Fibroblast of lung (primary cell): ENCODE measurements at places on chromosomes 6 and 20. TPM values are rescaled to one million over a fixed set of nuclear protein-coding genes. Genes with fewer than 3 reads are reported as not detected.

The HLA-DQB1 gene
- not detected in 2 replicates for polyA plus RNA-seq

The GTSF1L gene
- polyA plus RNA-seq, result not detected in 2 replicates

The OR12D3 gene
- polyA plus RNA-seq, result not detected in 2 replicates

The TFAP2C gene
- 0.24 and 0.39 TPM in 2 replicates for polyA plus RNA-seq

The ANKEF1 gene
- polyA plus RNA-seq, result 1.6 and 2.0 TPM in 2 replicates

The PNPLA1 gene
- polyA plus RNA-seq, result 0.02 and 0.07 TPM in 2 replicates

The TXLNB gene
- polyA plus RNA-seq, result 0.15 and 0.36 TPM in 2 replicates

The UNC5CL gene
- 0.01 TPM in 1 of 2 replicates, not detected in the other for polyA plus RNA-seq

The KHDC1L gene
- polyA plus RNA-seq, result 0.12 and 0.19 TPM in 2 replicates

The ZNF334 gene
- 0.99 and 2.2 TPM in 2 replicates for polyA plus RNA-seq

The ULBP1 gene
- 1.1 and 2.1 TPM in 2 replicates for polyA plus RNA-seq

The KCNK5 gene
- polyA plus RNA-seq, result 0.01 and 0.02 TPM in 2 replicates

The NUP43 gene
- polyA plus RNA-seq, result 23.7 and 26.0 TPM in 2 replicates

The LRRC73 gene
- polyA plus RNA-seq, result 0.17 and 0.18 TPM in 2 replicates

The TFAP2A gene
- 0.03 and 0.05 TPM in 2 replicates for polyA plus RNA-seq

The TNFRSF6B gene
- 3.8 and 5.7 TPM in 2 replicates for polyA plus RNA-seq

The LGSN gene
- not detected in 2 replicates for polyA plus RNA-seq

The PPP1R10 gene
- 25.2 and 35.5 TPM in 2 replicates for polyA plus RNA-seq

The SLC24A3 gene
- polyA plus RNA-seq, result 0.03 and 0.14 TPM in 2 replicates

The PRND gene
- not detected in 2 replicates for polyA plus RNA-seq

The FAM83D gene
- 34.5 and 45.5 TPM in 2 replicates for polyA plus RNA-seq

The C6orf15 gene
- polyA plus RNA-seq, result not detected in 2 replicates

The ARMH2 gene
- polyA plus RNA-seq, result not detected in 2 replicates

The OPRL1 gene
- polyA plus RNA-seq, result 0.17 and 0.49 TPM in 2 replicates

The HDAC2 gene
- 155 TPM in 2 replicates for polyA plus RNA-seq

The GHRH gene
- polyA plus RNA-seq, result not detected in 2 replicates

The VEGFA gene
- polyA plus RNA-seq, result 68.0 and 111 TPM in 2 replicates

The IMPG1 gene
- 0.05 and 0.17 TPM in 2 replicates for polyA plus RNA-seq

The FAM83C gene
- 0.02 TPM in 1 of 2 replicates, not detected in the other for polyA plus RNA-seq

The PLA2G7 gene
- polyA plus RNA-seq, result not detected in 2 replicates

The HMGA1 gene
- 29.6 and 213 TPM in 2 replicates for polyA plus RNA-seq

The NHSL1 gene
- polyA plus RNA-seq, result 9.5 and 19.5 TPM in 2 replicates

The TBC1D22B gene
- 6.3 and 7.2 TPM in 2 replicates for polyA plus RNA-seq

The POU5F1 gene
- 0.23 TPM in 1 of 2 replicates, not detected in the other for polyA plus RNA-seq

The GRIK2 gene
- polyA plus RNA-seq, result 0.12 and 0.40 TPM in 2 replicates

The KIF3B gene
- polyA plus RNA-seq, result 32.9 and 35.6 TPM in 2 replicates

The RSPH9 gene
- 0.50 and 0.87 TPM in 2 replicates for polyA plus RNA-seq

The MROH8 gene
- polyA plus RNA-seq, result 1.7 and 2.9 TPM in 2 replicates

The RNF144B gene
- 0.29 and 0.61 TPM in 2 replicates for polyA plus RNA-seq

The MAN1A1 gene
- 39.5 and 48.2 TPM in 2 replicates for polyA plus RNA-seq

The SYCP2L gene
- polyA plus RNA-seq, result 0.02 TPM in 1 of 2 replicates, not detected in the other

The ARFGEF3 gene
- polyA plus RNA-seq, result 0.14 and 0.23 TPM in 2 replicates
